ENCODE measurements at places on chromosomes 7 and 10.

- no peak for DNase-seq
These were observed 77.0 kb downstream of the ARL4A start for GRCh38 chr7:12764458-12764891.

- DNase-seq: peak; percentile 19
These were observed 44.4 kb downstream of the PFKFB3 start for GRCh38 chr10:6247041-6247712.

GRCh38 chr7:132915647-132916046, 166.2 kb downstream of the CHCHD3 start:
- no peak for DNase-seq

- no peak for DNase-seq
These were observed 179.5 kb upstream of the HGF start for GRCh38 chr7:81949306-81949705.

DNA sequence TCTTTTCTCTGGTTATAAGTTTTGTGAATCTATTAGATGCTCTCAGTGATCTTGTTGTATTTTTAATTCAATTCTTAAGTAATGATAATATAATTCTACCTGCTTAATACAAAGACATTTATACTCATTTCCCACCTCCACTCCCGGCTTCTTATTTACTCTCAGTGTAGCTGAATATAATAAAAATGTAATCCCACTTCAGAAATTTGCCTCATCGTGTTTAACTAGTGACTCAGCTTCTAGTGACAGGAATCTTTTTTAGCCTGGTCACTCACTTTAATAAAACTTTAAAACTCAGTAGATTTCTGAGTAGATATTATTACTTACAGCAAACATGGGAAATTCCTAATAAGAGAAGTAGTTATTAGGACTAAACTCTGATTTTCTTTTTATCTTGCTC, 1506.2 kb upstream of the LRRTM3 start:
- DNase-seq: no peak

- DNase-seq: no peak
These were observed 120.6 kb downstream of the DIP2C start for GRCh38 chr10:568848-569247.

- no peak for DNase-seq
These were observed 1098.0 kb upstream of the C7orf33 start for GRCh38 chr7:147492606-147493005.

GRCh38 chr10:95613330-95613729, 43.2 kb downstream of the ALDH18A1 start:
- DNase-seq: no peak

DNA sequence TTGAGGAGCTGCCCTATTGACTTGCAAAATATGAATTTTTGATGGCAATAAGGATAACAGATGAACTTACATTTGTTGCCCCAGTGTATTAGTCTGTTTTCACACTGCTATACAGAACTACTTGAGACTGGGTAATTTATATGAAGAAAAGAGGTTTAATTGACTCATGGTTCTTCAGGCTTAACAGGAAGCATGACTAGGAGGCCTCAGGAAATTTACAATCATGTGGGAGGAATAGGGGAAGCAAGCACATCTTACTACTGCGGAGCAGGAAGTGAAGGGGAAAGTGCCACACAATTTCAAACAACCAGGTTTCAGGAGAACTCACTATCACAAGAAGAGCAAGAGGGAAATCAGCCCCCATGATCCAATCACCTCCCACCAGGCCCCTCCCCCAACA, 57.9 kb downstream of the ZNF22 start:
- DNase-seq: no peak

DNA sequence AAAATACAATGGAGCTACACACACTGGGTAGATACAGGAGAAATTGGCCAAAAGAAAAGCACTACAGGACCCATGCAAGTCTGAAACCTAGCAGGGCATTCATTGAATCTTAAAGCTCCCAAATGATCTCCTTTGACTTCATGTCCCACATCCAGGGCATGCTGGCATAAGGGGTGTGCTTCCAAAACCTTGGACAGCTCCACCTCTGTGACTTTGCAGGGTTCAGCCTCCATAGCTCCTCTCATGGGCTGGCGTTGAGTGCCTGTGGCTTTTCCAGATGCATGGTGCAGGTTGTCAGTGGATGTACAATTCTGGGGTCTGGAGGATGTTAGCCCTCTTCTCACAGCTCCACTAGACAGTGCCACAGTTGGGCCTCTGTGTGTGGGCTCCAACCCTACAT, 626.3 kb upstream of the POT1 start:
- DNase-seq: no peak

- no peak for DNase-seq
These were observed 123.6 kb downstream of the UBE2H start for GRCh38 chr7:129828989-129829736.

DNA sequence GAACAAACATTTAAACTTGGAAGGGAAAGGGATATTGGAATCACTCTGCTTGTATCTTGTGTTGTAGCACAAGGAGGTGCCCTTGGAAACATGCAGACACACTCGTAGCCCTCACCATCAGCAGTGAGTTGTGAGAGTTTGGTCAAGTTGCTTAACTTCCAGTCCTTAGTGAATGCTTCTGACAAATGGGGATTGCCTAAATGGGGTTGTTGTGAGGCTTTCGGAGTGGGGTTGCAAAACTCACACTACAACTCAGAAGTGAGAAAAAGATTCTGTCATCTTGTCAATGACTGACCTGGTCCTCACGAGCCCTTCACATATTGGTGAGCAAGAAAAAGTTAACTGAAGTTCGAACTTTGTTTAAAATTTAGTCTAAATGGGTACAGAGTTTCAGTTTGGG, 29.0 kb upstream of the GSDME start:
- DNase-seq: no peak

GRCh38 chr10:5419466-5420094, 7.2 kb downstream of the NET1 start:
- DNase-seq: no peak

DNA sequence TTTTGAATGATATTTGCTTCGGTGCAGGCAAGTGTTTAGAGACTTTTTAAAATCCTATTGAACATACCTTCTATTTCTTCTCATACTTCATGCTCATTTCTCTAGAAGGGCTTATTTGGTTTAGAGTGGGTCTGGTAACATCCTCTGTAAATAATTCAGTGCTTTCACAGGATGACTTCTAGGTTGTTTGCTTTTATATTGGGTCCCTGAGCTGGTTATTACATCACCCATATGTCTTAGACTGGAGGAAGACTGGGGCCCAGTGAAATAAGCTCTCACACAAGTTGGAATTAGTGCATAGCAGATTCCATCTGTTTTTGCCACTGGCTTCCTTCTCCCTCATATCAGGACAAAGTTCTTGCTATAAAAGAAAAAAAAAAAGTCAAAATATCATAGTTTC, 6.5 kb downstream of the SUPV3L1 start:
- no peak for DNase-seq

DNA sequence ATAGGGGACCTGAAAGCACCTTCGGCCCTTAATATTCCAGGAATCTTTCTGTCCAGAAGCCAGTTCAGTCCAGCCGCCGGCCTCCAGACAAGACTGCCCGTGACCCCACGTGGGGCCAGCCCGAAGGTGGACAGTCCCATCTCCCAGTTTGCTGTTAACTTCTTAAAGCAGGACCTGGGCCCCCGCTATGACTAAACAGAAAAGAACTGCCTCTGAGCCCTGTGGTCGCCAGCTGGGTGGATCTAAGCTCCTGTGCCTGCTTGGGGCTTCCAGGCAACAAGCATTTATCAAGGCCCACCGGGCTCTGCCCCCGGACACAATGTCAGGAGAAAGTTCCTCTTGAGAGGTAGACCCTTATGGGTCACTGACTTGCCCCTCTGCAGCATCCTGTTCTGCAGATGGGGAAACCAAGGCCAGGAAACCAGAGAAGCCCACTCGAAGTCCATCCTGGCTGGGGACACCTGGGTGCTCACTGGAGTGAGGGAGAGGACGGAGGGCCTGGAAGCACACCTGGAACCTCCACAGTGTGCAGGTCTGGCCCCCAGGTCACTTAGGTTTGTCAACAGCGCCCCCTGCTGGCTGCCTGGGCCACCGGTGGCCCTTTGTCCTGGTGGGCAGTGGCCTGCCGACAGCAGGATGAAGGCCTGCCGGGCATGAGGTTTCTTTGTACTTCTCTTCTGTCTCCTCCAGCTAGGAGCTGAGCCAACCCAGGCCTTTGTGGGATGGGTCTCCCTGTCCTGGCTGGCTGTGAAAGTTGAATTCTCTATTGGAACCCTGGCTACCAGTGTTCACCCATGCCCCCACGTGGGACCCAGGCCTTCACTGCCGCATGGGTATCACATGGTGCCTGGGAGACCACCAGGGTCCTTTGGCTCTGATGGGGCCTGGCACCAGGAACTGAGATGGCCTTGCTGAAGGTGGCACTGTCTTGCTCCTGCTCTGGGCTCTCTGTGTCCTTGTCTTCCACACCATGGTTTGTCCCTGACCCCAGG, 128.0 kb downstream of the ZMIZ1 start:
- DNase-seq: peak; percentile 75

DNA sequence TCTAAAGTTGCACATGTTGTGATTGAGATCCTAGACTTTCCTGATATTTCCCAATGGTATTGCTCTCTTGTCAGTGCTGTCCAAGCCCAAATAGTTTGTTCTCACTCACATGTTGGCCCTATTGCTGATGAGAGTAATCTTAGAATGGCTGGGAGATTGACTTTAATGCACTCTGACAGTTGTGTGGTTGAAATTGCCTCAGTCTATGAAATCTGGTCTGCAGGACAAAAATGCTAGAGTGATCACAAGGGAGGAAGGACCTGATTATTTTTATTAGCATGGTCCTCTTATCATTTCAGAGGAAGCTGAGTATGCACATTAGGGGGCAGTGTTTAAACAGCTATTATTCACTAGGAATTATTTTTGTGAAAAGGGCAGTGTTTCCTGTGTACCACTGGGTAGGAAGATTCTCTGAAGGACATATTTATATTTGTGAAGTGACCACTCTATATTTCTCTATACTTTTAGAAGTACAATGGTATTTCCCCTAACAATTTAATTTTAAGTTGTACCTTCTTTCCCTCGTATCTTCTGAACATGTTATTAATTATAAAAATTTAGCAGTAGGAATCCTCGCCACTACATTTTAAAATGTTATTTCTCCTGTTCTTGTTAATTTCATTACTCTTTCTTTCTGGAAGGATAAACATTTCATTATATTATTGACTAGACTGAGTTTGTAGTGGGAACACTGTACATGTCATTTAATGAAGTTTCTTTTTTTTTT, 64.4 kb downstream of the SUGCT start:
- no peak for DNase-seq

- no peak for DNase-seq
These were observed 6.7 kb upstream of the NEBL start for GRCh38 chr10:20903635-20904390.

DNA sequence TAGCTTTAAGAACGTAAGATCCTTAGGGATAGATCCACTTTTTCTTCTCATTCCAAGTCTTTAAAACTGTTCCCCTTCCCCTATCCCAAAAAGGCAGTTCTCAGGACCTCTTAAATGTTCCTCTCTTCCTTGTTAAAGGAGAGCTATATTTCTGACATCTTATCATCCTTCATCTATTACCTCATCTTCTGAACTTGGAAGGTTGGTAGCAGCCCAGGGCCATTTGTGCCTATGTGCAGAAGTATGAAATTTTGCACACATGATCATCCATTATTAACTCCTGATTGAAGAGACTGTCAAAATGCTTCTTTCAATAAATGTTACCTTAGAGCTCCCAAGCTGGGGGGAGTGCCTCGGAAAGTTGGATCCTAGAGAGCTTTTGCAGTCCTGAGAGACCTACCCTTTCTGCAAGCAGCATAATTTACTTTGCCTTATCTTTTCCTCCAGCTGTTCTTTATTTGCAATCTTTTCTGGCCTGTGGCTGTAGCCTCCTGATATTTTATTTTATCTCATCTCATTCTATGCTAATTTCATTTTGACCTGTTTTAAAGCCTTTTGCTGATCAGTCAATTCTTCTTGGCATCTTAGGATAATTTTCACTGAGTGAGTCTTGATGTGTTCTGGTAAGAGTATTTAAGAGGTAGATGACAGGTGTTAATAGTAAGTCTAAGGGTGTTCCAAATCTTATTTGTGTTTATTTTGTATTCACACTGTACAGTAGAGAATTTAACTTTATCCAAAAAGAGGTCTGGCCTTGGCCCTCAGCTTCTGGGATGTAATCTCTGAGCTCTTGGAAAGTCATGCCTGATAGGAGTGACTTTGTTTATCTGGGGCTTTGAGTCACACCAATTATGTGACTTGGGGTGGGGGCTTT, 135.0 kb upstream of the PDLIM1 start:
- no peak for DNase-seq

GRCh38 chr7:116353647-116354046, 143.3 kb downstream of the TES start:
- no peak for DNase-seq

GRCh38 chr10:96830511-96831199, 1.4 kb upstream of the LCOR start:
- peak; percentile 40 for DNase-seq

DNA sequence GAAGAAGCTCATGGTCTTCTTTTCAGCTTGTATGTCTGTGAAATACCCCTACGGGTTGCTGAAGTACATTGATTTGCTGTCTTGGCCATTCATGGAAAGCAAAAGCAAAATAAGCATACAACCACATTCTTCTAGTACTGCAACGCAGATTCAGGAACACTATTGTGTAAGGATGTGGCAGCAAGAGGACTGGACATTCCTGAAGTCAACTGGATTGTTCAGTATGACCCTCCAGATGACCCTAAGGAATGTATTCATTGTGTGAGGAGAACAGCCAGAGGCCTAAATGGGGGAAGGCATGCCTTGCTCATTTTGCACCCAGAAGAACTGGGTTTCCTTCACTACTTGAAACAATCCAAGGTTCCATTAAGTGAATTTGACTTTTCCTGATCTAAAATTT, 133.4 kb upstream of the ANKRD1 start:
- no peak for DNase-seq

DNA sequence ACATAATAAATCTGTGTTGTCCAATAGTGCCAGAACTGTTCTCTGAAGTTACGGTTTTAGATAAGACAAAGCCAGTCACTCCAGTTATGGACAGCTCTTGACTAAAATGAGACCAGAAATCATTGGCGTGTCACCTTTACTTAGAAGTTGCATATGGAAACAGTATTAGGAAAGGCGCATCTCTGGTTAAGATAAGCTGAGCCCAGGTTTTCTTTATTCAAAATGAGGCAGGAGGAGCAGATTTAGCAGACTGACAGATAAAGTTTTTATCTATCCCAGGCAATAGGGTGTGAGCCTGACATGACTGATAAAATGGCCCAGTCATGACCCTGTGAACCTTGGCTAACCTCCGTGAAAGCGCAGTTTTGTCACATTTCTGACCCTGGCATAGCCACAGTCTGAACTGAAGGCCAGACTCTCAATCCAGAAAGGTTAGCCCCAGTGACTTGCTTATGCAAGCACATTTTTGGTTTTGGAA, 4.2 kb downstream of the CYP26A1 start:
- DNase-seq: no peak

- DNase-seq: no peak
These were observed 4.0 kb upstream of the AFAP1L2 start for GRCh38 chr10:114408112-114408967.

- no peak for DNase-seq
These were observed 16.5 kb downstream of the AVL9 start for GRCh38 chr7:32511791-32512190.

- DNase-seq: no peak
These were observed 33.0 kb upstream of the GOLGA7B start for GRCh38 chr10:97816609-97817008.

Measured in frontal cortex (tissue), 4 donors.